ENCODE measurements at places on chromosomes 13 and 19. TPM values are rescaled to one million over a fixed set of nuclear protein-coding genes. Genes with fewer than 3 reads are reported as not detected.

SEMA6B gene
- 3.7 TPM for polyA plus RNA-seq

CLEC17A gene
- polyA plus RNA-seq: 0.44 TPM

ZNF878 gene
- polyA plus RNA-seq: 1.1 TPM

HSD11B1L gene
- polyA plus RNA-seq: 12.0 TPM

APC2 gene
- 1.9 TPM for polyA plus RNA-seq

BAX gene
- polyA plus RNA-seq: 64.7 TPM

GPR183 gene
- polyA plus RNA-seq: 2.9 TPM

PSG3 gene
- polyA plus RNA-seq: not detected

KIR3DL1 gene
- polyA plus RNA-seq: not detected

FBN3 gene
- polyA plus RNA-seq: 44.1 TPM

NPAS1 gene
- 1.4 TPM for polyA plus RNA-seq

ZNF808 gene
- polyA plus RNA-seq: 9.4 TPM

ZNF837 gene
- polyA plus RNA-seq: 4.5 TPM

LRRC63 gene
- 0.14 TPM for polyA plus RNA-seq

ZNF780B gene
- 42.6 TPM for polyA plus RNA-seq

FGF22 gene
- 0.31 TPM for polyA plus RNA-seq

CEACAM20 gene
- not detected for polyA plus RNA-seq

POU2F2 gene
- 0.92 TPM for polyA plus RNA-seq

LIM2 gene
- polyA plus RNA-seq: 0.20 TPM

BRME1 gene
- polyA plus RNA-seq: 7.3 TPM

TMPRSS9 gene
- 0.64 TPM for polyA plus RNA-seq

FARP1 gene
- polyA plus RNA-seq: 251 TPM

BCAM gene
- 663 TPM for polyA plus RNA-seq

TNNI3 gene
- polyA plus RNA-seq: 3.5 TPM

ANKLE1 gene
- 0.95 TPM for polyA plus RNA-seq

ZNF576 gene
- polyA plus RNA-seq: 11.0 TPM

PEX11G gene
- polyA plus RNA-seq: 7.6 TPM

IL4I1 gene
- polyA plus RNA-seq: 3.2 TPM

ODAD3 gene
- polyA plus RNA-seq: 1.9 TPM

FPR1 gene
- 1.2 TPM for polyA plus RNA-seq

ERICH6B gene
- polyA plus RNA-seq: 2.4 TPM

TBC1D17 gene
- 61.4 TPM for polyA plus RNA-seq

SHISA2 gene
- polyA plus RNA-seq: 60.9 TPM

SHC2 gene
- 30.1 TPM for polyA plus RNA-seq

GNG7 gene
- 7.2 TPM for polyA plus RNA-seq

LRRC8E gene
- polyA plus RNA-seq: 2.6 TPM

BEST2 gene
- polyA plus RNA-seq: 0.13 TPM

EXOSC5 gene
- polyA plus RNA-seq: 20.1 TPM

DOCK6 gene
- 52.8 TPM for polyA plus RNA-seq

KCTD4 gene
- polyA plus RNA-seq: 0.45 TPM

C5AR1 gene
- 7.1 TPM for polyA plus RNA-seq

CPAMD8 gene
- polyA plus RNA-seq: 34.1 TPM

STOML3 gene
- polyA plus RNA-seq: not detected

C5AR2 gene
- polyA plus RNA-seq: 0.23 TPM

ZNF57 gene
- 7.6 TPM for polyA plus RNA-seq

Data from renal cortex interstitium (tissue), 15 donors.